Motor neuron (in vitro differentiated cells): ENCODE measurements at places on chromosomes 1 and 21.

DNA sequence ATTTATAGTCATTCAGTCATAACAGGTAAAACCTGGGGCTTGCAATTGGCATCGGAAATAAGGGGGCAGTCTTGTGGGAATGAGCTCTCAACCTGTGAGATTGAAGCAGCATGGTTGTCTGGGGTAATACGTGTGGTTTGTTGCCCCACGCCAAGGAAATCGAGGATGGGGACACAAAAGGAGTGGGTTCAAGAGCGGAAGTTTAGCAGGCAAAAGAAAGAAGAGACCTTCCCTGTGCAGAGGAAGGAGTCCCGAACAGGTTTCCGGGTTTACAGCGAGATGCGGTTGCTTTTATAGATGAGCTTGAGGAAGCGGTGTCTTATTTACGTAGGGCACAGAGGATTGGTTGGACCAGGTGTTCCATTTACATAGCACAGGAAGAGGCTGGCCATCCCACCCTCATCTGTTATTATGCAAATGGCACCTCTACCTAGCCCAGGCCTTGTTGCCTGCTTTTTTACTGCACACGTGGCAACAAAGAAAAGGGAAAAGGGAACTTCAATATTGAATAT, 37.3 kb downstream of the IFNAR1 start:
- ATAC-seq, result peak; percentile 27

DNA sequence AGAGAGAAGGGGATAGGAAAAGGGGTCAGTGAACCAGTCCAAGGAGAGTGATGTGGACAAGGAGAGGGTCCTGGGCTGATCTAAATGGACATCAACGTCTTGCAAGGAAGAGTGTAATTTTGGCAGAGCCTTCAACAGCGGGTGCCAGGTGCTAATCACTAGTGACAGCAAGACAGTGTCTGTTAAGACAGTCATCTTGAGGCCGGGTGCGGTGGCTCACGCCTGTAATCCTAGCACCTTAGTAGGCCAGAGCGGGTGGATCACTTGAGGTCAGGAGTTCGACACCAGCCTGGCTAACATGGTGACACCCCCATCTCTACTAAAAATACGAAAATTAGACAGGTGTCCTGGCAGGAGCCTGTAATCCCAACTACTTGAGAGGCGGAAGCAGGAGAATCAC, 12.2 kb upstream of the PADI6 start:
- ATAC-seq, result no peak

DNA sequence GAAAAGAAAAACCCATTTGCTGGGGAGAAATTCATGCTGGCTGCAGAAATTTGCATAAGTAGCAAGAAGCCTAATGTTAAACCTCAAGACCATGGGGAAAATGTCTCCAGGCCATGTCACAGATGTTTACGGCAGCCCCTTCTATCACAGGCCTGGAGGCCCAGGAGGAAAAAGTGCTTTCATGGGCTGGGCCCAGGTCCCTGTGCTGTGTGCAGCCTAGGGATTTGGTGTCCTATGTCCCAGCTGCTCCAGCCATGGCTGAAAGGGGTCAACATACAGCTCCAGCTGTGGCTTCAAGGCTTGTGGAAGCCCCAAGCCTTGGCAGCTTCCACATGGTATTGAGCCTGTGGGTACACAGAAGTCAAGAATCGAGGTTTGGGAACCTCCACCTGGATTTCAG, 93.0 kb downstream of the HFM1 start:
- no peak for ATAC-seq

- no peak for ATAC-seq
Observed at GRCh38 chr1:199590708-199591107, 436.8 kb upstream of the NR5A2 start.

DNA sequence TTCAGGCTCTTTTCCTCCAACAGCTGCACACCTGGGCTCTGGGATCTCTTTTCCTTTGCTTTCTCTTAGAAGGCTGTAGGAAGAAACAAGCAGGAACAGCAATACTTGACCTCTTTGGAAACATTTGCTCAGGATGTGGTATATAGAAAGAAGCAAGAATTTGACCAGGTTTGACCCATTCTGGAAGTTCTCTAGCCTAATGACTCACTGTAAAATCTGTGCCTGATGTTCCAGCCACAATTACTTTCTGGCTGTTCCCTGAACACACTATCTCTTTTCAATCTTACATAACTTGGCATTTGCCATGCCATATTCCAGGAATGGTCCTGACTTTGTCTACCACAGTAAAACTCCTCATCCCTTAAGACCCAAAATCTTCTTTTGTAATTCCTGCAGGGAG, 419.9 kb upstream of the DAB1 start:
- no peak for ATAC-seq

- ATAC-seq, result peak; percentile 79
Observed at GRCh38 chr1:58773406-58773840, 10.4 kb downstream of the JUN start.

- no peak for ATAC-seq
Observed at GRCh38 chr1:85168884-85169283, 31.9 kb downstream of the SYDE2 start.

DNA sequence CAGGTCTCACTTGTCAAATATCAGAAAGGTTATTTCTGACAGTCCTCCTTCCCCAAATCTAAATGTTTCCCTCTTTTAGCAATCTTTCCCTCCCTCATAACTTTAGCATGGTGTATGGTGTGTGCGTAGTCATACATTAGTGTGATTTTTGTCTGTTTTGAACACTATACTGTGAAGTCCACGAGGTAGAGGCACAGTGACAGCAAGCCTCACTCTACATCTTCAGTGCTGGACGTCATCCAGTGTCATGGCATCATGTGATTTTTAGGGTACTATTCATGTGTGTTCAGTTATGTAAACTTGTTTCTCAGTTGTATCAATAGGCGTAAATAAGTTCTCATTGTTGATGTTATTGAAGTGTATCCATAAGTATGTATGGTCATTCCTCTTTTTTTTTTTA, 39.1 kb downstream of the DYRK1A start:
- ATAC-seq, result no peak

DNA sequence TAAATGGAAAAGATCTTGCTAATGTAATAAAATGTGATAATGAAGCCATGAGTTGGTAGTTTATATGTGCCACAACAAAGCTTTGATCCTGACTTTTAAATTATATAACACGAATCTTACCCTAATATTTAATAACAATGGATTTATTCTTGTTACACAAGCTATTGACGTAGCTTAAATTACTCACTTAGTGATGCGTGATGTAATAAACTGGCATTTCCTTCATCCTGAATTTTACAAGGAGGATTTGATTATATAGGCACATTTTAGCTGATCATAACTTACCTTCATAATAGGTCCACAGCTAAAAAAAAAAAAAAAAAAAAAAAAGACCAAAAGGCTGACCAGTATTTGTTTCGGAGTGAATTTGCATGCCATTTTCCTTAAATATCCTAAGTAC, 76.2 kb upstream of the IVNS1ABP start:
- ATAC-seq, result no peak

DNA sequence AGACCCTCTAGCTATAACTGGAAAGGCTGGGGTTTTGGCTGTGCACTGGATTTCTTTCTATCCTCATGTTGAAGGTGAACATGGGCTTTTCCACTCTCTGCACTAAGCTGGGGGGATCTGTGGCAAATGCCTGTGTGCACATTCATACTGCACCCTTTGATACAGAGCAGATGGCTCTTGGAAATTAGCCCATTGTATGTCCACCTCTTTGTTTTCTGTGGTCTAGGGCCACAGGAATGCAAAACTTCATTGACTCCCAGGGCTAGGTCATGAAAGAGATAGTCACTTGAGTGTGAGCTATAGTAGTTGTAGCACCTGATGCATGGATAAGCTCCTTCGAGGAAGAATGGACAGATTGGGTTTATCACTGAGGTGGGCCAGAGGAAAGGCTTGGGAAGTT, 5.7 kb upstream of the OR14A16 start:
- no peak for ATAC-seq

DNA sequence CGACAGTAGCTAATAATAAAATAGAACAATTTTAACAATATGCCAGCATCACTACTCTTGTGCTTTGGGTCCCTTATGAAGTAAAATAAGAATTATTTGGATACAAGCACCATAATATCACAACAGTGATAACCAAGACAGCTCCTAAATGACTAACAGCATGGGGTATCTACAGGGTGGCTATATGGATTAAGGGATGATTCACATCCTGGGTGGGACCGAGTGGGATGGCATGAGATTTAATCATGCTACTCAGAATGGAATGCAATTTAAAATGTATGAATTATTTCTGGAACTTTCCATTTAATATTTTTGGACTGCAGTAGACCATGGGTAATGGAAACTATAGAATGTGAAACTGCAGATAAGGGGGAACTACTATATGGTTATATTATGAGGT, 28.1 kb upstream of the B3GALNT2 start:
- ATAC-seq, result peak; percentile 76

GRCh38 chr1:96473791-96474434, 247.7 kb upstream of the PTBP2 start:
- peak; percentile 91 for ATAC-seq

DNA sequence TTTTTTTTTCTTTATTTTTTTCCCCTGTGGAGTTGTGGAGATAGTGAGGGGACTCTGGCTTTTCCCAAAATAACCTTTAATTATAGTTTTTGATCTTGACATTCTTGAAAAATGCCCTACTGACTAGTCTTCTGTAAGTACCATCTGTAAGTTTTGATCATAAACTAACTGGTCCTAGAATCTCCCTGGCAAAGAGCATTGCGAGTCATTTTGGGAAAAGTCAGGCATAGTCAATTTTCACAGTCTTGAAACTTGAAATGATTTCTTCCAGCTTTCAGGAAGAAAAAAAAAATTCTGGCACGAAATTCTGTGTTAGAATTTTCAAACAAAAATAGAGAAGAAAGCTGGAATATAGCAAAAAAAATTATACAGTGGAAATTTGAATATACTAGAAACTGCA, 181.2 kb upstream of the SNX7 start:
- ATAC-seq, result no peak

GRCh38 chr1:40357625-40358024, 15.9 kb upstream of the SMAP2 start:
- ATAC-seq, result no peak

DNA sequence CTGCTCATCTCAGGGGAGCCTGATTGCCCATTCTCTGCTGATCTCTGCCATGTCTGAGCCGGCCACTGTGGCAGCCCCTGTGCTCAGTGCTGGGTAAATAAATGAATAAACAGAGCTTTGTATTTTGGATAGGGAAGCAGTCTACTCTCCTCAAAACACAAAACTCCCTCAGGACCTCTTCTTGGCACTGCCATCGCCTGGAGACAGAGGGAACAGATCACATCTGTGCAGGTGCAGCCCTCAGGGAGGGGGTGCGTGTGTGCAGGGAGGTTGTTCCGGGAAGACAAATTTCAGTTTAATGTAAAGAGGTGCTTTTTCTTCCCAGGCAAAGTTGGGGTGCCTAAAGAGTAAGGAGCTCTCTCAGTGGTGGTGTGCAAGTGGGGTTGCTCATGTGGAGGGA, 7.7 kb upstream of the FAM167B start:
- ATAC-seq, result no peak

GRCh38 chr1:70438529-70438928, 27.5 kb downstream of the CTH start:
- ATAC-seq, result no peak

DNA sequence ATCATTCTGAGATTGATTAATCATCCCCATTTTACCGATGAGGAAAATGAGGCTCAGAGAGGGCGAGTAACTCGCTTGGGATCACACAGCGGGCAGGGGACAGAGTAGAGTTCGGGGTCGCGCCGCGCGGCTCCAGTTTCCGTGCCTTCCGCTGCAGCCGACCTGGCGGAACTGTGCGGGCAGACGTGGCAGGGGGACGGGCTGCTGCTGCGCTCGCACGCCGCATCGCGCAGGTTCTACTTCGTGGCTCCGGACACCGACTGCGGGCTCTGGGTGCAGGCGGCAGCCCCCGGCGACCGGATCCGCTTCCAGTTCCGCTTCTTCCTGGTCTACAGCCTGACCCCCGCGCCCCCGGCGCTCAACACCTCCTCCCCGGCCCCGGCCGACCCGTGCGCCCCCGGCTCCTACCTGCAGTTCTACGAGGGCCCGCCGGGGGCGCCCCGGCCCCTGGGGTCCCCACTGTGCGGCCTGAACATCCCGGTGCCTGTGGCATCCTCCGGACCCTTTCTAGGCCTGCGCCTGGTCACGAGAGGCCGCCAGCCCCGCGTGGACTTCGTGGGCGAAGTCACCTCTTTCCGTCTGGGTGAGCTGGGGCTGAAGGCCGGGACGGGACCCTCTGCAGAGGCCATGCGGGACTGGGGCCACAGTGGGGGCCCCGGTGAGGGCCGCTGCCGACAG, 2.3 kb downstream of the LDLRAD2 start:
- ATAC-seq, result peak; percentile 68

- no peak for ATAC-seq
Observed at GRCh38 chr21:32949701-32950100, 76.0 kb upstream of the OLIG2 start.

DNA sequence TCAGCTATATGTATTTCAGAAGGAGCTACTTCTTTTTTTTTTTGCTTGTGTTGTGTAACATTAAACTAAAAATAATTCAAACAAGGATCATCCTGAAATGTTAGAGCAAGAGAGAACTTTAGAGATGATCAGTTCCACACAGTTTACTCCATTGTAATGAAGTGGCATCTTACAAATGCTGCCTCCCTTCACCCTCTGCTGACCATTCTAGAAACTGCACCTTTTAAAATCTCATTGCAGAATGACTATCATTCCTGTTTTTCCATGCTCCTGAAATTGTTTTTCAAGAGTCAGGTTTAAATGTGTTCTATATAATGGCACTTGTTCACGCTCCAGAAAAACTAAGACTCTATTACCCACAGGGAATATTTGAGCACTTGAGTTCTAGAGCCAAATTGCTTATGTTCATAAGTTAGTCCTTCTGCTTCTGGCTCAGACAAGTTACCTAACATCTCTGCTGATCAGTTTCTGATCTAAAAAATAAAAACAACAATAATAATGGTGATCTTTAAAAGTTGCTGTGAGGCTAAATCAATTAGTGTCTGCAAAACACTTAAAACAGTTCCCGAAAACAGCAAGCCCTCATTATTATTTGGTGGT, 21.5 kb upstream of the SLC44A5 start:
- peak; percentile 60 for ATAC-seq

DNA sequence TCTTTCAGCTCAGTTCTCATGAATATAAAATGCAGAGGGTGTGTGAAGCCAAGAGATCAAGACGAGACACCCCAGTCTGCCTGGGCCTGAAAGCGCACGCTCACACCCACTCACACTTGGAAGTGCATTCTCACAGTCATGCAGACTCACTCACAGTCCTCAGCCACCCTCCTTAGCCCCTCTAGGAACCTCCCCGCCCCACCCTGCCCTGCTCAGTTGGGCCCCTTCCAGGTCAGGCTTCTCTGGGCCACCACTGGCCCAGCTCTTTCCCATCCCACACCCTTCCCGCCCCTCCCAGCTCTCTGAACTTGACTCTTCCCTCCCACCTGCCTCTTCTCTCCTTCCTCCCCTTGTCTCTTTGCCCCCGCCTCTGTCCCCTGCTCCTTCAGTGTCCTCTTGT, 93.8 kb downstream of the EPHB2 start:
- peak; percentile 70 for ATAC-seq

DNA sequence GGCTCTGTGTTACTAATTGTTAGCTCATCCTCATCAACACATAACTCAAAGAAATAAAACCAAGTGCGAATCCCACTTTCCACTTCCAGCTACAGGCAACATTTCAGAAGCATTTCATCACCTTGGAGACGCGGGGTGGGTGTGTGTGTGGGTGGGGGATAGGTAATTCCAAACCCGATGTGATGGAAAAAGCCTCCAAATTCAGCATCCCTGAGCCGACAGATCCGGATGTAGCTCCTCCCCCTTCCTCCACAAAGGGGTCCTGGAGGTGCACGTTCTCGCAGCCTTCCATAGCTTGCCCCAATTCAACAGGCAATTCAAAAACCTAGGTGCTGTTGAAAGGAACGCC, 486 bp downstream of the HSPA13 start:
- no peak for ATAC-seq

GRCh38 chr21:39153373-39153772, 29.9 kb downstream of the PSMG1 start:
- peak; percentile 68 for ATAC-seq
